ENCODE measurements at places on chromosomes 6 and 20. TPM values are rescaled to one million over a fixed set of nuclear protein-coding genes. Genes with fewer than 3 reads are reported as not detected.
A peak's percentile ranks its signal among the peaks of the same experiment; 100 is the strongest.

DNA sequence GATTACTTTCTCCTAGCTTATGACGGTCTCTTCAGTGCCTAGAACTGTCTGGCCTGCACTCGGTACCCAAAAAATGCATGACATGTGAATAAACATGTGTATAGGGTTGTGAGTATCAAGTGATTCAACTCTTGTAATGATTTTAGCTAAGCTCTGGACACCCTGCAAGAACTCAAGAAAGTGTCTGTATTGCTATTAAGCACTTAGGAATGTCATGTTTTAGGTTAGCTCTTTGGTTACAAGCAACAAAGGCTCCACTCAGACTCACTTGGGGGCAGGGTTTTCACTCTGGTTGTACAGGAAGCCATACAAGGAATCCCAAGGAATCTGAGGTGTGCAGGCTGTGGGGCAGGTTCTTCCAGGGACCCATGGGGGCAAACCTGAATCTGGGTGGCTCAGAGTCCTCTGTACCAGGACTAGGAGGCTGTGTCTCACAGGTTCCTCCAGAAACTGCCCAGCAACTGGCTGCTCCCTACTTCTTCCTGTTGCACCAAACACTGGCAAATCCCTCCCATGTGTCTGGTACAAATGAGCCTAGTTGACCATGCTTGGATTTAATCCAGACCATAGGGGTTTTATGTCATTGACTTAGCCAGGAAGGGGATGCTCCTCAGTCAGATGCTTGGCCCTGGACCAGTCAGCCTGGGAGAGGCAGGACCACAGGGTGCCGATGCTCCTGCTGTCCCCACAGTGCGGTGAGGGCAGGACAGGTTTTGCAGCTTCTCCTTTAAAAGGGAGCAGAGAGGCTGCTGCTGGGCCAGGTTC, 77.9 kb upstream of the CDH4 start:
- DNase-seq: no peak

The LGSN gene
- total RNA-seq: not detected

The PTCHD4 gene
- total RNA-seq: 0.38 TPM

DNA sequence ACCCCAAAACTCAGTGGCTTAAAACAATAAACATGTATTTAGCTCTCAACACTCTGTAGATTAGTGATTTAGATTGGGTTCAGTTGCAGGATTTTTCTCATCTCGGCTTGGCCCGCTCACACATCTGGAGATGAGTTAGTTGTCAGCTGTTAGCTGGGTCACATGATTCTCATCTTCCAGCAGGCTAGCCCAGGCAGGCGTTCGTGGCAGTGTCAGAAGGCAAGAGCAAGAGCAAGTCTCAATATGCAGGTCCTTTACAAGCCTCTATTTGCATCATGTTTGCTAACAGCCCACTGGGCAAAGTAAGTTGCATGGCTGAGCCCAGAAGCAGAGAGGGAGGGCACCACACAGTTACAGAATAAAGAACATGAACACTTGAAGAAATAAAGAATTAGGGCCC, 83.6 kb upstream of the MYLIP start:
- no peak for DNase-seq

GRCh38 chr20:48096957-48097890, 311.9 kb upstream of the SULF2 start:
- DNase-seq: no peak

DNA sequence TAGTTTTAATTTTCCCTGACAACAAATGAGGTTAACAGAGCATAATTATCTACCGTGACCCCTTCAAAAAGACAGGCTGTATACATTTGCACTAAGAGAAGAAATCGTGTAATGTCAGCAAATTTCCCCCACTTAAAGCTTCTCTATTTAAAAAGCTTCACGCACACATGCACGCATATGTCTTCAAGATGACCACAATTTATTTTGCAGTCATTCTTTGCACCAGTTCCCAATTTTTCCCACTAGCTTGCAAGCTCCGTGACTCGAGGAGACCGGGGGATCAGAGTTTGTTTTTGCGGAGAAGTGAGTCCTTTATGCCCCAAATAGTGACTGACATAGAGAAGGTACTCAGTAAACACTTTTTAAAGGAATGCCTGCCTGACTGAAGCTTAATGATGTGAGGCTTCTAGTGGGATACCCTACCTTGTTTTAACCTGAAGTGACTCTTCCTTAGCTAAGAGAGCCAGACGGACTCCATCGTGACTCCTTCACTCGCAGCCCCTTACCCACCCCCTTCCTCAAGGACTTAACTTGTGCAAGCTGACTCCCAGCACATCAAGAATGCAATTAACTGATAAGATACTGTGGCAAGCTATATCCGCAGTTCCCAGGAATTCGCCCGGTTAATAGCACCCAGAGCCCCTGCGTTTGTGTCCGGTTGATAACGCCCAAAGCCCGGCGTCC, 9.3 kb upstream of the NQO2 start:
- peak; percentile 57 for DNase-seq

DNA sequence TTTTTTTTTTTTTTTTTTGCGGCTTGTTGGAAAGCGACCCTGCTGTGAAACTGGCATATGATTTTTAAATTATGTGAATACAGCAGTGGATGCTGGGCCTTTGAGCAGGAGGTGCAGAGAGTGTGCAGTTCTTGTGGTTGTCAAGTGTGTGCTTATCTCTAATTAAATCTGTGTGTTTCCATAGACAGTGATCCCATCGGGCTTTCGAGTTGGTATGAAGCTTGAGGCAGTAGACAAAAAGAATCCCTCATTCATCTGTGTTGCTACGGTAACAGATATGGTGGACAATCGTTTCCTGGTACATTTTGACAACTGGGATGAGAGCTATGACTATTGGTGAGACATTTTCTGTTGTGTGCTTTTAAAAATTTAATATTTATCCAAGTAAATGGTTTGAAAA, 52.4 kb downstream of the L3MBTL3 start:
- no peak for DNase-seq

DNA sequence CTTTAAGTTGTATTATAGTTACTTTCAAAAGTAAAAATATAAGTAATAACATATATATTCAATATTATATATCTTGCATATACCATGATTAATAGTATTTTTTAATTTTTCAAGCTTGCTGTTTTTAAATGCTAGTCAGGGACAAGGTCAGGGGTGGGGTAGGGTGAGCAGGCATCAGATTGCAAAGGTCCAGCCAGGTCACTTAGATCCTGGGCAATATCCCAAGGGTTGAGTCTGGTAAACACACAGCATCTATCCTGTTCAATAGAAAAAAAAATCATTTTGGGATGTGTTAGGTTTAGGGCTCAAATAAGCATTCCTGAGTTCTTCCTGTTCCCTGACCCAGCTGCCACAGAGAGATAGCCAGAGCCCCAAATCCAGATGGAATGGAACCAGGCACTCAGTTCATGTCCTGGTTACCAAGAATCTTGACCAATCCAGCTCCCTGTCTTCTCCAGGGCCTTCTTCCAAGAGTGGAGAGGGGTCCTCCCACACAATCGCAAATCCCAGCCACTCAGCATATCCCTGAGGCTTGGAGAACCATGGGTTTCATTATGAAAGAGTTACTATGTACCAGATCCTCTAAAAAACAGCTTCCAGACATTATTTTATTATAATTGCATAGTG, 134.9 kb upstream of the TOP1 start:
- DNase-seq: no peak

DNA sequence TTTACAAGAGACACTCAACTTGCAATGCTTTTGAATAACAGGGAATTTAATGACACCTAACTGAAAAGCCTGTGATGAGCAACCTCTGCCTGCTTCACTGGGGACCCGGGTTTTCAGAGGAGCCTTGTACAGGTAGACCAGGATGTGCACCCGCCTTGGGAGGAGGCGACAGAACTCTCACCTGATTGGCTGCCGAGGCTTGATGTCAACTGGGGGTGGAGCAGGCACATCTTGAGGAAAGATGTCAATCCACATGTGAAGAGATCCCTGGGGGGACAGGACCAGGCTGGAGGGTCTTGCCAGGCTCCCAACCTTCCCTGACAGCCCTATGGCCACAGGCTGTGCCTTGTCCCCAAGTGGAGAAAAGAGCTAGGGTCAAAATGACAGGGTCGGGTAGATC, 19.8 kb downstream of the ERGIC3 start:
- no peak for DNase-seq

The KATNA1 gene
- 40.7 TPM for total RNA-seq

The NT5E gene
- total RNA-seq: 127 TPM

The OR2B6 gene
- not detected for total RNA-seq

The ADTRP gene
- total RNA-seq: 3.9 TPM

DNA sequence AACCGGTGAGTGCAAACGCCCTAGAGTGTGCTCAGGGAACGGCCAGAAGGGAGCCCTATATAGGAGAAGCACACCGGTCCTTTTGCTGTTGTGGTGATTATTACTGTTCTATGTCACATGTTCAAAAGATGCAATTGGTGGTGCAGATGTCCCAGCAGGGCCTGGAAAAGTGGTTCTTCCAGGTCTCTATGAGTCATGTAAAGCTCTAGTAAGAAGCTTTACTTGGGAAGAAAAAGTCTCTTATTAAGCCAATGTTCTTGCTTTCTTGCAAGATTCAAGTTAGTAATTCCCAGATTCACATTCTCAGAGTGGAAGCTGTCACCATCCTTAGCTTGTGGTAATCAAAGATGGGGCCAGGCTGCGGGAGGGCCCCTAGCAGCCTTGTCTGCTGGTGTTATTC, 23.3 kb downstream of the EDN3 start:
- no peak for DNase-seq

The DEF6 gene
- total RNA-seq: not detected

The GJA10 gene
- total RNA-seq: not detected

DNA sequence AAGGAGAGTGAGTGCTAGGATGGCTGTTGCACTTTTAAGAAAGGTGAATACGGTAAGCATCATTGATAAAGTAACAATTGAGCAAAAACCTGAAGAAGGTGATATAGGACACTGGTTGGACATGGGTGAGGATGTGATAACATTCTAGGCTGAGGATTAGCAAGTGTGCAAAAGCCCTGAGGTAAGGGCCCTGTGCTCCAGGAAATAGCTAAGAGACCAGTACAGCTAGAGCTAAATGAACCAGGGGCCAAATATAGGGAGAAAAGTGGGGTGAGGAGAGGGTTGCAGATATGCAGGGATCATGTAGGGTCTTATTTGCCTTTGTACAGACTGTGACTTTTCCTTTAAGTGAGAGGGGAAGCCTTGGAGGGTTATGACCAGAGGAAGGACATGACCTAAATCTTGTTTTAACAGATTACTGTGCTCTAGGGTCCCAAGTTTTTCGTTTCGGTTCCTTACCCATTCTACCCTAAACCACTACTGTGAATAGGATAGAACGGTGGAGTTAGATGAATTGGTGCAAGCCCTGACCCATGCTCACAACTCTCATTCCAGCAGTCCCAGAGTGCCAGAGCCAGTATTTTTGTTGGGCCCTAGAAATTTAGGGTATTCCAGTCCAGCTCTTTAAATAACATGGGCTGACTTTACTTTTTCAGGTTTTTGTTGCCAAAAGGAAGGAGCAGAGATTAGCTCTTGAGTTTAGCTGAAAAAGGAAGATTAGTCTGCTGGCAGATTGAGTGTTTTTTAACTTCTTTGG, 10.7 kb downstream of the MAPK14 start:
- DNase-seq: no peak

DNA sequence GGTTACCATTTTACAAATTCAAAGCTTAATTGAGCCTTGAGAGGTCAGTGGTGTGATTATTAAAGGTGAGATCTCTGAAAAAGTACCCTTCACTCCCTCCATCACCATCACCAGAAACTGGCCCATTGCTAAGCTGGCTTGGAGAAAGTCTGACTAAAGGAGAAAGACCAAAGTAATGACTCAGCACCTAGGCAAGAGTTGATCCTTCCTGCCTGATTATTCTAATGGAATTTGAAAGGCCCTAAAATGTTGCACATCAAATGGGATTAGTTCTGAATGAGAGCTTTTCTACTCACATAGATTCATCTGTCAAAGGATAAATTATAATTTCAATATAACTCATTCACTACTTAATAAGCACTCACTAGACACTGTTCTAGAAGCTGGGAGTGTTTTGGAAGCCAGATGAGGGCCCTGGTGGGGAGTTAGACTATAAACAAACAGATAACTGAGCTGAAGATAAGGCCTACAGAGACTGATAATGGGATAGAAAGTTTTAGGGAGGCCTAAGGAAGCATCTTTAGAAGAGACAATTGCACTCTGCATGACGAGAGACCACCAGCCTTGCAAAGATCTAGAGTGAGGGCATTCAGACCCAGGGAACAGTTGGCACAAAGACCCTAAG, 366.7 kb downstream of the SYNE1 start:
- DNase-seq: peak; percentile 16

The EMILIN3 gene
- not detected for total RNA-seq

- no peak for DNase-seq
These were observed 99.3 kb downstream of the PAX1 start for GRCh38 chr20:21804802-21805201.

The HLA-DOA gene
- total RNA-seq: not detected

DNA sequence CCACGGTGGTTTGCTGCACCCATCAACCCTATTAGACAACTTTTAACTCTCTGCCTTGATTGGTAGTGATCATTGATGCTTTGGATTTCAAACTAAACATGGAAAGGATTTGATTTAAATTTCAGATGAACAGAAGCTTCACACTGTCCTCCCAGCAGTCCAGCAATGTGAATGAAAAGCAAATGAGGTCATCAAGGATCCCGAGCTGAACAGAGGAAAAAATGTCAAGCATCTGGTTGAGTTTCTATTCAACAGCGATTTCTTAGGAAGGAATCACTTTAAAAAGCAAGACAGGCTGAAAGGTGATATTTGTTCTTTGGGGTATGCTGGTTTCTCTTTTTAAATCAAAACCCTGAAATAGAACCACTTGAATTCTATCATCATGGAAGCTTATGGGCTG, 10.6 kb upstream of the SAMD3 start:
- DNase-seq: no peak

The ULBP1 gene
- total RNA-seq: 0.07 TPM

DNA sequence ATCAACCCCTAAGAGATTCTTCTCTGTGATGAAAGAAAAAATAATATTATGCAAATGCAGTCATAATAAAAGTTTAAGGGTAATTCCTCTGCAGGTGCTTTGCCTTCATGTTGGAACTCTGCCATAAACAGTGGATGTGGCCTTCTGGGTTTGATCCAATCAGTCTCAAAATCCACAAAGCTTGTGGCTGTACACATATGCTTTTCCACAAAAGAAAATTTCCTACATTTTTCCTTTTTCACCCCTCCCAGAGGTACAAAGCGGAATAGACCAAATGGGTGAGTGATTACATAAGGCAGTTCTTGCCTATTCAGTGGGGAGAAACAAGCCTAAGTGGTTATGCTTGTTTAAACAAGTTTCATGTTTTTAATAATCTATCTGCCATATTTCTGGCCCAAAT, 16.7 kb downstream of the CALHM5 start:
- no peak for DNase-seq

GRCh38 chr20:7744411-7744810, 195.8 kb downstream of the HAO1 start:
- DNase-seq: no peak

GRCh38 chr20:48750941-48751635, 76.7 kb downstream of the PREX1 start:
- DNase-seq: no peak

GRCh38 chr20:41877911-41878310, 259.7 kb upstream of the CHD6 start:
- no peak for DNase-seq

The TNXB gene
- 45.7 TPM for total RNA-seq

DNA sequence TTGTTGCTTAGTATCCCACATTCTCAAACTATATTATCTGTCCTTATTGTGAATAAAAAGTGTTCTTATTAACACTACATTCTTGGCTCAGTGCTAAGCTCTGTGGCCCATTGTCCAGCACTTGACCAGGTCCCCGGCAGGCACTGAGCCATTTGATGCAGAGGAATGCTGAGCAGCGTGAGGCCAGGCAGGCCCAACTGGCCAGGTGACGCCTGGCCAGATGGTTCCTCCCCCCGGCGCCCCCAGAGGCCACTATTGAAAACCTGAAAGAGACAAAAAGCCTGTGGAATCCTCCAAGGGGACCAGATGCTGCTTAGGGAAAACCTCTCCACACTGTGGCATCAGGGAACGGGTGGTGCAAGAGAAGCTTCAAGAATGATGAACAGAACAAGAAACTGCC, 597.5 kb upstream of the JAG1 start:
- DNase-seq: no peak

Measured in A172 (cell line).